ENCODE measurements at places on chromosomes 13 and 19. TPM values are rescaled to one million over a fixed set of nuclear protein-coding genes. Genes with fewer than 3 reads are reported as not detected.

The CDC42EP5 gene
- total RNA-seq = 18.4 TPM

The DCLK1 gene
- 38.9 TPM for total RNA-seq

The ZNF729 gene
- under 0.01 TPM for total RNA-seq

The KBTBD6 gene
- total RNA-seq = 11.0 TPM

The DMKN gene
- total RNA-seq = 23.1 TPM

The ZNF524 gene
- total RNA-seq = 12.5 TPM

The ZNF805 gene
- total RNA-seq = 16.2 TPM

The TUBA3C gene
- total RNA-seq = not detected

The FRY gene
- 2.5 TPM for total RNA-seq

The MCEMP1 gene
- total RNA-seq = not detected

The PRR36 gene
- total RNA-seq = not detected

The ATP7B gene
- 2.2 TPM for total RNA-seq

The RXFP2 gene
- total RNA-seq = not detected

Data from subcutaneous preadipocyte (primary cell).